ENCODE measurements at places on chromosomes 1 and 21.

GRCh38 chr1:117188816-117189437 lies 21.8 kb downstream of the VTCN1 start:
- no peak for DNase-seq

DNA sequence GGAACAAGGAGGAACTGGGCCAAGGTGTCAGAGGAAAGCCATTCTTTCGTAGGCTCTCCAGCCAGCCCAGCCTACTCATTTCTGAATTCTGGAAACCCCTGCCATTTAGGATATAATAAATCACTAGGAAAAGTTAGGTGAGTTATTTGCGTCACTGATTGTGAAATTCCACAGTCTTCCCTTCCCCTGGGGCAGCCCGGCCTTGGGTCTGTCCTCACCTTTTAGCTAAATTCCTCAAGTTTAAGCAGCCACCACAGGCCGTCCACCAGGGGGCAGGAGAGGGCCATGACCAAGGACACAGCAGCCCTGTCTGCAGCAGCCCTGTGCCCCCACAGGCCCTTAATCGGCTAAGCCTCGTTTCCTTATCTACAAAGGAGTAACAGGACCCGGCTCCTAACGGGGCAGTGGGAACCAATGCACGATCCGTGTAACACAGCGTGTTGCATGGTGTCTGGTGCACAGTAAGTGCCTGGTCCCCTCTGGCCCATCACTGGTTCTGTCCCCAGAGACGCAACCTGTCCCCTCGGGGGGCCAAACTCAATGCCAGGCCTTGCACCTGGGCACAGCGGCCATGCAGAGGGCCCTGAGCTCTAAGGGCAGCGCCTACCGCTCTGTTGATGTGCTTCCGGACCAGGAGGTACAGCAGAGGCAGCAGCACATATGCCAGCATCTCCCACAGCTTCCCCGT lies 18.1 kb downstream of the GPR157 start:
- peak; percentile 77 for DNase-seq

DNA sequence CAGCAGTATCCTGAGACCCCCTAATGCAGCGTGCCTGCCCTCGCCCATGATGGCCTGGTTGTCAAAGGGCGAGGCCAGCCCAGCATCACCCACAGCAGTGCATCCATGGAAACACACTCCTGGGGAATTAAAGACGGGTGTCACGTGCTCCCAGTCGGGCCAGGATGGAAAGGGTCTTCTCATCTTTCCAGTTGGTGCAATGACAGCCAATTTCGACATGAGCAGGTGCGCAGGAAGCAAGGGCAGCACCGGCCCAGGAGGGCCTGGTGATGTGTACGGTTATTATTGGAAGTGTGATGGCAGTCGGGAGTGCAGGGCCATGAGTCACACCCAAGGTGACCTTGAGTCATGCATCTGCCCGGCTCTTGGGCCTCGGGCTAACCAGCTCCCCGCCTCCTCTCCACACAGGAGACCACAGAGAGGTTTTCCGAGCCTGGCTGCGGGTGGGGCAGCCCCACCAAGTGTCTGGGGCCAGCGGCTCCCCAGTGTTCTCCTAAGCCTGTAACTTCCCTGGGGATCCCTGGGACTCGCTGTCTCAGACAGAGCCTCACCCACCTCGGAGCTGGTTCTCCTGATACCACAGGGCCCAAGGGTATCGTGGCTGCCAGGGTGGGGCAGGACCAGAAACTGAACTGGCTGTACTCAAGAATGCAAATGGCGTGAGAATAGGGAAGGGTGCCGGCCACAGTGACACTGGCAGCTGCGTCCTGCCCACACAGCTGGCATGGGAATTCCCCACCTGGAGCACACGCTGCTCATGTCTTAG lies 119.8 kb downstream of the SIK1 start:
- no peak for DNase-seq

DNA sequence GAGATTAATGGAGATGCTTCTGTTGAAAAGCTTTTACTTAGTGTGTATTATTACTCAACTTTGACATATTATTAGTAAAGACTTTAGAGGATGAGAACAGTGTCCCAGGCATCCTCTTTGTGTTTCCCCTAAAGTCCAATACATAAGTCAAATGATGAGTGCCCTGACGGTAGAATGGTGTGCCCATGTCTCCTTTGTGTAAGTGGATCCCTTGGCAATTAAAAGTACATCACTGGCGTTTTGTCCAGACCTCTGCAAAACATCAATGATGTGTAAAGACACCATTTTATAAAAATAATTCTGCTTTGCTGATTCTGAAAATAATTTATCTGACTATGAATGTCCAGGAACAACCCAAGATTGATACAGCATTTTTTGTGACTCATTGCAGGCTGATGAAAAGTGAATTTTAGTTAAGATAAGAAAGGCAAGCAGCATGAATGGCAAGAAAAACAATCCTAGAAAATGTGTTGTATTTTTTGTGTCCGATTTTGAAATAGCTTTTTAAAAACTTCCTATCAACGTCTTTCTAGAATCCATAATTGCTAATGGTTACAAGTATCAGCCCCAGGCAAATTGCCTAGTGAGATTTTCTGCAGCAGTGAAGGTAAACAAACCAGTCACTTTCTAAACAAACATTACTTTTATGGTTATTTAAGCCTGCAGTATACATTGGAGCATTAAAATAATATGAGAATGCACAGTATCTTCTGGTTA lies 251.5 kb downstream of the PTPRC start:
- DNase-seq, result no peak

DNA sequence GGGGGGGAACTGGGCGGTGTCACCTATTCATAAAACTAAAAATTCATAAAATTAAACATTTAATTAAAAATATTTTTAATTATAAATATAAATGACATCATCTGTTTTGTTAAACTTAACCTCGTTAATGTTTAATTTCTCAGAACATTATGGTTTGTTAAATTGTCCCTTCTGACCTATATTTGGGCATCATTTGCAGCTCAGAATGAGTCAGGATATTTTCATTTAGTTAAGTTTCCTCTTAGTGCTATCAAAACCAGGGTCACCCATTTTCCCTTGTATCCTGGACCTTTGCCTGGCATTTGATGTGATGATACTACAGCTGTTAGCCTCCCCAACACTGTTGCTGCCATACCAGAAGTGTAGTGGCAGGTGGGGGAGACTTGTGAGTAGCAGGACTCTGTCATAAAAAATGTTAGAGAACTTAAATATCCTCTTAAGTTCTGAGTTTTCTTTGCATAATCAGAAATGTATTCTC lies 30.3 kb downstream of the TSNAX start:
- no peak for DNase-seq

- no peak for DNase-seq
Measured at GRCh38 chr1:234398849-234399381, 25.7 kb downstream of the COA6 start.

DNA sequence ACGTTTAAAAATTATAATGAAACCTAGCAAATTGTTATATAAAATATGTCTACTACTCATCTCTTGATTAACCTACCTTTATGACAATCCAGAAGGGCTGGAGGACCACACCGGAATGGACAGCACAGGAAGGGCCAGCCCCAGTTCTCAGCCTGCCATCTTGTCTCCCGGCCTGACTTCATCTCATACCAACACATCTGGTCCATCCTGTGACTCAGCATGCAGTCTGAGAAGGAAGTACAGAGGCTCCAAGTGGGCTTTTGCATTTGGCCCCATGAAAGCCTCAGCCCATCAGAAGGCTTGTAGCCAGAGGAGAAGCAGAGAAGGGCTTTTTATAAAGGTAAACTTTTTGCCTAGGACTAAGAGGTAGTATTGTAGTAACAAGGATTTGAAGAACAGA lies 436.6 kb downstream of the MRPL39 start:
- DNase-seq, result no peak

DNA sequence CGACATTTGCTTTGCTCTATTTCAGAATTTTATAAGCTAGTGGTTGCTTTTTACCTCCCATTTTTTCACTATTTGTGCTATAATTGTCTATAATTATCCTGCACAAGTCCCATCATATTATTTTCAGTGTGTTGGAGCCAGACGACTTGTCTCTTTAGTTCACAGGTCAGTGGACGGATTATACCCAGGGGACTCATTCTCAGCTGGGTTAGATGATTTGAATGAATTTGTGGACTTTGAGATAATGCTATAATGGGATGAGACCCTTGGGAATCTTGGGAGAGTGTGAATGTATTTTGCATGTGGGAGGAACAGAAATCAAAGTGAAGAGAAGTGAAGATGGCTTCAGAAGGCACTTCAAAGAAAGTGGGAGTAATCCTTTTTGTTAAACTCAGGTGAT lies 31.5 kb upstream of the KCNK1 start:
- no peak for DNase-seq

DNA sequence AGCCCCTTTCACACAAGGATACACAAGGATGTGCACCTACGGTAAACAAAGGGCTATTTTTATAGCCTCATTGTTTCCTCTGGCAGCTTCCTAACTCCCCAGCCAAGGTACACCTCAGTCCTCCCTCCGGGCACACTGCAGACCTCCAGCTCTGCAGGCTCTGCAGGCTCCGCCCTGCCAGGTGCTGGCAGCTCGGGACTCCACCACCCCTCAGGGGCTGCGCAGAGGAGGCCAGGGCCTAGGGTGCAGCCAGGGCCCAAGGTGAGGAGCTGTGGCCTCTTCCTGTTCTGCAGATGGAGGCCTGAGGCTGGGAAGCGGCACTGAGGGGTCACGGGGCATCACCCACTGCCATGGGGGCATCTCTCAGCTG lies 19.8 kb upstream of the CLSTN1 start:
- DNase-seq, result no peak

- peak; percentile 38 for DNase-seq
Measured at GRCh38 chr1:26787381-26787705, 407 bp upstream of the PIGV start.

DNA sequence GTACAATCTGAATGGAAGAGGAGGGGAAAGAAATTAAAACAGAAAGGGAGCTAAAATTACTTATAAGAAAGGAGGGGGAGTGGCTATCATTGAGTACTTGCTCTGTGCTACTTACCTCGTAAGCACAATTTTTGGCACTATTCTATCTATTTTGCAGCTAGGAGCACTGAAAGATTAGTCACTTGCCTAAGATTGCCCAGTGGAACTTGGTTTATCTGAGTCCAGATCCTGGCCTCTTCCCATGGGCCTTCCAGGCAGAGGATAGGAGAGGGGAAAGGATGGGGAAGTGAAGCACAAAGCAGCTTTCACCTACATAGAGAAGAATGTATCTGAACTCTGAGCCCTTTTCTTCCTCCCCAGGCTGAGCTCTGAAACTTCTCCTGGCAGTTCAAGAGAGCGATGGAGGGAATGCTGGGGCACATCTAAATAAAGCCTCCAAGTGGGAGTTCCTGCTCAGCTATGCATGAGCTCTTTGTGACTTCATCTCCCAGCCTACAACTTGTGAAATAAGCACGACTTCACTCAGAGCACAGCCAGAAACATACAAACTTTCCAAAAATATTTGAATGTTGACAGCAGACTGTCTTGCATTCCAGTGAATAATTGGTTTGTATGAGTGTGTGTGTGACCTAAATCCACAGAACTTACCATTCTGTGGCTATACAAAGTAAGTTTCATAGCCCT lies 29.4 kb downstream of the HMGB4 start:
- DNase-seq, result no peak

- no peak for DNase-seq
Measured at GRCh38 chr1:51392241-51392640, 61.9 kb upstream of the TTC39A start.

DNA sequence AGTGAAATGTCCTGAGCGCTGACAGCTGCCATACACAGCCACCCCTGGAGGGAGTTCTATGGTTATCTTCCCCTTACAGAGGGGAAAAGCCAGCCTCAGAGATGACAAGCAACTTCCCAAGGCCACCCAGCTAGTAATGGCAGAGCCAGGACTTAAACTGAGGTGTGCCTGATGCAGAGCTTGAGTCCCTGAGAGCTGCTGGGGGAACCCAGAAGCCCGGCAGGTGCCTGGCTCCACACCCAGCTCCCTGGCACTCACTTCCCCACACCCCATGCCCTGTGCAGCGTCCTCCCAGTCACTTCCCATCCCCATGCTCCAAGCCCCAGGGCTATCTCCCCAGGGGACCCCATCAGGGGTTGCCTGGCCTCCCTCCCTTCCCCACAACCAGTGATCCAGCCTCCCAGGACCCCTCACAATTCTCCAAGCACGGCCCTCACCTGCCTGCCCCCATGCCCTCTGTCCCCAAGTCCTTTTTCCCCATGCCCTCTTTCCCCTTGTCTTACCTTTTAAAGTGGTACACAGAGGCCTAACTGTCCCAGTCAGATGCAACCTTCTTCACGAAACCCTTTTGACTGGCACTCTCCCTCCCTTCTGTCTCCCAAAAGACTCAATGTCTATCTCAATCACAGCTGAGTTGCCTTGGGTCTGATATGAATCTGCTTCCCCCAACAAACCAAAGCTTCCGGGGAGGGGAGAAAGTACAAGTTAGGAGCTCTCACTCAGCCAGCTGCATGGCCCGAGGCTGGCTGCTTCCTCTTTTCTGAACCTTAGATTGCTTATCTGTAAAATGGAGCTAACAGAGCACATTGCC lies 39.8 kb upstream of the LRP8 start:
- no peak for DNase-seq

- no peak for DNase-seq
Measured at GRCh38 chr21:45330851-45331261, 43.2 kb upstream of the POFUT2 start.

GRCh38 chr1:117001254-117001927 lies at the start of gene CD101:
Gene CD101 (plus strand): TSS chr1:117001760. CDS start chr1:117001818, 58 bp downstream.
- DNase-seq, result no peak

- no peak for DNase-seq
Measured at GRCh38 chr21:37956772-37957171, 40.5 kb upstream of the KCNJ6 start.

- DNase-seq, result no peak
Measured at GRCh38 chr1:108033550-108033951, 68.6 kb upstream of the VAV3 start.

- no peak for DNase-seq
Measured at GRCh38 chr21:38680401-38680800, 125.3 kb upstream of the ETS2 start.

All from activated CD8-positive, alpha-beta memory T cell treated with anti-CD3 and anti-CD28 coated beads for 1 hour (primary cell).